Stimulated activated CD4-positive, alpha-beta T cell treated with anti-CD3 and anti-CD28 coated beads, TNF-alpha, amount 100 ng/mL, for 24 hours (primary cell): ENCODE measurements at places on chromosomes 7 and 10.

DNA sequence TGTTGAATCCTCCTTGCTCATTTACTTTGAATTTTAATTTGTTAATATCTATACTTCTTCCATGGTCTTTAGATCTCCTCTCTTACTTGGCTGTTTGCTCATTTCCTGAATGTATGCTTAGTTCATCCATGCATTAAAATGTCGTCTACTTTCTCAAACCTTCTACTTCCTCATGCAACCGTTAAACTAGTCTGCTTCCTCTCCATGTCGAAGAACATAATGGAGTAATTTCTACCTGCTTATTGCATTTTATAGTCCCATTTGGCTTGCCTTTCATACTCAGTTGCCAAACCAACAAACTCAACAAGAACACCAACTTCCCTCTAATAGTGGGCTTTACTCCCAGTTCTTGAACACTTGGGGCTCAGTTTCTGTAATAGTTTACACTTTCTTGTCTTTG is 43.8 kb upstream of the SEMA3D start:
- DNase-seq, result no peak

DNA sequence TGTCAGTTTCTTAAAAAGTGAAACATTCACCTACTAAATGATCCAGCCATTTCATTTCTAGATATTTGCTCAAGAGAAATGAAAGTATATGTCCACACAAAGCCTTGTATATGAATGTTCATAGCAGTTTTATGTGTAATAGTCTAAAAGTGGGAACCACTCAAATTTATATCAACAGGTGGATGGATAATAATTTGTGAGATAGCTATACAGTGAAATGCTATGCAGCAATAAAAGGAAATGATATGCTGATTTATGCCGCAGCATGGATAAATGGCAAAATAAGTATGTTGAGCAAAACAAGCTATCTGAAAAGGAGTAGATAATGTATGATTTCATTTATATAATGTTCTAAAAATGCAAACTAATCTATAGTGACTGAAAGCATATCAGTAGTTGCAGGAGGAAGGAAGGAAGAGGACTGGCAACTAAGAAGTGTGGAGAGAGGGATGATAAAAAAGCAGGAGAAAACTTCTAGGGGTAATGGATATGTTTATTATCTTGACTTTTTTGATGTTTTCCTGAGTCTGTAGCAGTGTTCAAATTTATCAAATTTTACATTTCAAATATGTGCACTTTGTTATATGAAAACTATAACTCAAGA is 80.6 kb downstream of the ABCB5 start:
- no peak for DNase-seq

DNA sequence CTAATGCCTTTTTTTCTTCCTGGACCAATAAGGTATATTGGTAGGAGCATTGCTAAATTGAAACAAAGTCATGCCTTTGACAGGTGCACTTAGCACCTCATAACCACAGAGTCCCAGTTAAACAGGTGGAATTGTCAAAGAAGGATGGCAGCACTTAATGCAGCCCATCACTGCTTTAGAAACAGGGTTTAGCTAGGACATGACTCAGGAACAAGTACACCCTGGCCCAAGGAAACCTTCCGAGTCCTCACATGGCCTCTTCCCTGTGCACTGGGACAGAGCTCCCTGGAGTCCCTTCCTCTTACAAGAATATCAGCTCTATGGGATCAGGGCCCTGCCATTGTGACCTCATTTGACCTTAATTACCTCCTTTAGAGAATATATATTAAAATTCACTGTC is 382.7 kb downstream of the EXOC4 start:
- DNase-seq, result no peak

DNA sequence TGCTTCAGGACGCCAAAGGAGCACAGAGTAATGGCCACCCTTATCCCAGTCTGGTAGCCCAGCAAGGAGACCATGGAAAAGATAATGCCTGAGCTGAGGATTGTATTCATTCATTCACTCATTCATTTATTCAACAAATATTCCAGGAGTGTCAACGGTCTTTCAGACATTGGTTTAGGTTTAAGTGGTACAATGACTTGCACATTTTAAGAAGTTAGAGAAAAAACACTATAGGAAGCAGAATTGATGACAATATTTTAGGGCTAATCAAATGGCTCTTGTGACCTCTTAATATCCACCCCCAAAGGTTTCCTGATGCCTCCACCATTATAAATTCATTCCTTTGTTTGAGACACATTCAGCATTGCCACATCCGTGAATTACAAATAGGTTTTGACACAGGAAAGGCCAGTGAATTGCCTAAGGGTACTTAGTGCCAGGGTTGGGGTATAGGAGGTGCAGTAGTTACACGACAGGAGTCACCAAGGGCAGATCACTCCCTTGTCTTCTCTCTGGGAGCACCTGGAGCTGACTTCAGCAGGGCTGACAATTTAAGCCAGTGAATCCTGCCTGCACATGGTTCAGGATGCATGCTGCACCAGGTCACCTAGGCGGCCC is 269.5 kb downstream of the CREB5 start:
- no peak for DNase-seq

DNA sequence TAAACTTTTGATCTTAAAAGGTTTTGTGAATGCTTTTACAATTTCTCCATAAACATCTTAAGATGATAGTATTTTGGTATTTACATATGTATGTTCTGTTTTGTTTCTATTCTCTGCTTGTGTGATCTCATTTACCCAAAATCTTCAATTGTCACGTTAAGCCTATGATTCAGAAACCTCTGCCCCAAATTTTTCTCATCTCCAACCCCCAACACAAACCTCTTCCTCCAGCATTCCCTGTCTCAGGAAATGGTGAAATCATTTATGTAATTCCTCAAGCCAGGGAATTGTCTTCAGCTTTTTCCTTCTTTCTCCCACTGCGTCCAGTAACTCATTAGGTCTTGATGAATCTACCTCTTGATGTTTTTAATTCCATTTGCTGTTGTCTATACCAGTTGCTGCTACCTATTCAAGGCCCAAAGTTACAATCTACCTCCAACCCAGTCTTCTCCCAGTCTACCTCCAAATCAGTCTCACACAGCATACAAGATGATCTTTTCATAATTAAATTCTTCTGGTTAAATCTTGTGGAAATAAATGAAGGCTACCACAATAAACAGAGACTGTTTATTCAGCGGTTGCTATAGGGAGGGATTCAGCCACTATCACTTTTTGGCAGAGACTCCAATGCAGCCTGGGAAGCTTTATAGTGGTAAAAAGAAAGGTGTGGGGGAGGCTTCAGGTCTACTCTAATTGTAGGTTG is 5.8 kb downstream of the CFAP69 start:
- no peak for DNase-seq

DNA sequence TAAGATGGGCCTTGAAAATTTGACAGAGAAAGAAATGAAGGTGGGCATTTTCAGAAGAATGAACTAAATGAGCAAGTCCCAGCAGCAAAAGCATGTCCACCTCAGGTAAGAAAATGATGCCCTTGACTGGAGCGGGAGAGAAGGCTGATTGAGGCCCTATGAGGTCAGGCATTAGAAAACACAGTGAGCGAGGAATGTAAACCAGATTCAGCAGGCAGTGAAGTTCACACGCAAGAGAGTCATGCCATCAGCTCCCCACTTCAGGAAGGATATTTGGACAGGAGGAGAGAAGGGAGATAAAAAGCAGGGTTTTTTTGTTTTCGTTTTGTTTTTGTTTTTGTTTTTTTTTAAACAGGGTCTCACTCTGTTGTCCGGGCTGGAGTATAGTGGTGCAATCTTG is 166.4 kb downstream of the PPP1R17 start:
- DNase-seq, result no peak

DNA sequence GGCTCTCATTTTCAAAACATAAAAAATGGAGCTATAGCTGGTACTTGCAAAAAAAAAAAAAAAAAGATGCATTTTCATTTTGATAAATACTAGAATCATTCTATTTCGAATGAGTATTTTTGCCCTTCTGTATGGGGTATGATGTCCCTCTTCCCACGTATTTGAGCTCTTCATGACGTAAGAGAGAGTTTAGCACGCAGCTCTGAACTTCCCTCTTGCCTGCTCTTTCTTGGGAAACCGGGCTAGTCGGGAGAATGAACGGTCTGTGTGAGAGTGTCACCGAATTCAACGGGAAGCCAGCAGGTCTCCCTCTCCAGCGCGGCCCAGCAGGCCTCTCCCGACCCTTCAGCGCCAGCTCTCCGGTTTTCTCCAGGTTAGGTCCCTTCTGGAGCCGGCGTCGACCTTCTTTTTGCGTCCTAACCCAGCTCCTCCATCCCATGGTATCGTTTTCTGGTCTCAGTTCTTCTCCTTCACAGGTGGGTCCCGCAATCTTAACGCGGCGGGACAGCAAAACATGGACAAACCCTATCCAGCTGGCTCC is 159.2 kb upstream of the PITRM1 start:
- no peak for DNase-seq

DNA sequence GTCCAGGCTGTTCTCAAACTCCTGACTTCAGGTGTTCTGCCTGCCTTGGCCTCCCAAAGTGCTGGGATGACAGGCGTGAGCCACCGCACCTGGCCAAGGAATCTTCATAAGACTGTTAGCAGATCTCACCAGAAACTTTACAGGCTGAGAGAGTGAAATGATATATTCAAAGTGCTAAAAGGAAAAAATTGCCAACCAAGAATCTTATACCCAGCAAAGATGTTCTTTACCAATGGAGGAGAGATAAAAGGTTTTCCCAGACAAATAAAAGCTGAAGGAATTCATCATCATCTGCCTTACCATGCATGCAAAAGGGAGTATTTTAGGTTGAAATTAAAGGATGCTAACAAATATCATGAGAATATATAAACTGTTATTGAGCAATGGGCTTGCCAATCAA is 23.6 kb downstream of the GIMAP7 start:
- no peak for DNase-seq

DNA sequence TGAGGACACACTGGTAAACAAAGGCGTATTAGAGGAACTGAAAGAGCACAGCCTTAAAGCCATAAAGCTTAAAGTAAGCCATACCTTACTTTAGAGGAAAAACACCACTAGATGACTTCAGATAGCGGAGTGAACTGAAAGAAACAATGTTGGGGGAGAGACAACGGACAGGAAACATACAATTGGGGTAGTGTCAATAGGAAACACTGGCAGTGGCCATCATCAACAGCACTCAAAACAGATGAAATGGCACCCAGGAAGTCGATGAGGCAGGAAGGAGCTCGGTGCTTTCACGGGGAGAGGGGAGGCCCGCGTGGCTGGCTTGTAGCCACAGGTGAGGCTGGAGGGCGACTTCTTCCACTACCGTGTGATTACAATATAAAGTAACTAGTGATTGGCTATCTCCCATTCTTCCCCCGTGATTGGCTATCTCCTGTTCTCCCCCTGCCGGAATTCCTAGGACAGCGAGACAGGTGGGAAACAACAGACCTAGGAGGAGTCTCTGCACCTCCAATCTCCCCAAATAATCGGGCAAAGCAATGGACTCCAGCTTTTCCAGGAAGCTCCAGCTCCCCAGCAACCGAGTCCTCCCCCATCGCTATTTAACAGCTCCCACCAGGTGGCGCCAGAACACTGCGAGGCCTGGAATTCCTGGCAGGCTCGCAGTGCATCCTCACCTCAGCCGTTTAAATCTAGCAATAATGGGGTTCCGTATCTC is 2.4 kb upstream of the TAS2R38 start:
- DNase-seq, result peak; percentile 39

DNA sequence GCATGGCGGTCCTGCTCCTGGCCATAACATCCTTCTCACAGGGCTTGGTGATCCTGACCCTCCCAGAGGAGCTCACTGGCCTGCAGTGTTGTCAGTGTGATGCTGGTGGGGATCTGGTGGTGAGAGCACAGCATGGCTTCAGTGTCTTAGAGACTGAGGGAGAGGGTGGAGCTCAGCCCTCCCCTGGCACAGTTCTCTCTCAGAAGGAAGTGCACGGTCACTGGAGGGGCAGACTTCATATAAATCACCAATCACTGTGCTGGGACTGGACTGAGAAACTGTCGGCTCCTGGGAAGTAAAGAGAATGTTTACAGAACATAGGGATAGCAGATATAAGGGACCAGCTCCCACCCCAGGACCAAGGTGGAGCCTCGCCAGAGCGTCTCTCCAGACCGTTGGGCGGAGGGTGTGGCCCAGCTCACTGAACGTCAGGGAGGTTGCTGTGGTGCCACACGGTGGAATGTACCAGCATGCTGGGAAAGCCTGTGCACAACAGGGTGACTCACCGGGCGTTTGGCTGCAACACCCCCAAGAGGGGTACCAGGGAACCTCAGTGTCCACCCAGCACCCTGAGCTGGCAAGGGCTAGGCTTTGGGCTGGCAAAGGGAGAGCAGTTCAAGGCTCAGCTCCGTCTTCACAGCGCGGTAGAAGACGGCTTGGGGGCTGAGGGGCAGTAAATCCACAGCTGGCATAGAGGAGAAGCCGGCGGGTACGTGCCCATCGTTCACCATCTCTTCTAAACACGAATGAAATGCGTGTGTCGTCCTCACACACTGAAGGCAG is 8.8 kb upstream of the GET4 start:
- DNase-seq, result no peak

DNA sequence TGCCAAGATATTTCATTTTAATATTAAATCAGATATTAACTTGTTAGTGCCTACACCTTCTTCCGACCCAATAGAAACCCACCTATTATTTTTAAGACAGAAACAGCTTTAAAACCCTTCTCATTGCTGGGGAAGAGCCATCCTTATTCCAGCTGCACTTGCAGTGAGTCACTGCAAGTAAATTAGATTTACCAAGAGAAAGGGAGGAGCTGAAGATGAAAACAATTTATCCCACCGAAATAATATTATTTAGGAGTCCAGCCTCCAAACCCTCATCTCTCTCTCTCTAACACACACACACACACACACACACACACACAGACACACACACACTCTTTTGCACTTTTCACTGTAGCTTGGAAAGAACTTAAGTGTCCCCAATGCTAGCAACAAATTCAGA is 26.9 kb downstream of the TWIST1 start:
- DNase-seq, result no peak

- DNase-seq, result no peak
Measured at GRCh38 chr7:84245835-84246234, 51.2 kb upstream of the SEMA3A start.

DNA sequence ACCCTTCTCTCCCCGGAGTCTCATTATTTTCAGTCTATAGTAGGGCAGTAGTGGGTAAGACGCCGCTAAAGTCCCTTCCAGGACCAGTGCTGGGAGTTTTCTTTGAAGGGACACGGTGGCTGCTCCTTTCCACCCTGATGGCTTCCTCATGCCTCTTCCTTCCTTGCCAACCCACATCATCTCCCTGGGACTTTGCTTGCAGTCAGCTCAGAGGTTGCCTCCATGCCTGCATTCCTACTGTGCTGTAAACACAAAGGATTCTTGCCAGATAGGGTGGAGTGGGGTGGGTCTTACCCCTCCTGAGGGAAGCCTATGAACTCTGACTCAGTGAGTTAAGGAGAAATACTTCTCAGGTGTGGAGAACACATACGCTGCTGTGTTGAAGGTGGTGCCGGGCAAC is 59.9 kb upstream of the IGFBP3 start:
- DNase-seq, result no peak

DNA sequence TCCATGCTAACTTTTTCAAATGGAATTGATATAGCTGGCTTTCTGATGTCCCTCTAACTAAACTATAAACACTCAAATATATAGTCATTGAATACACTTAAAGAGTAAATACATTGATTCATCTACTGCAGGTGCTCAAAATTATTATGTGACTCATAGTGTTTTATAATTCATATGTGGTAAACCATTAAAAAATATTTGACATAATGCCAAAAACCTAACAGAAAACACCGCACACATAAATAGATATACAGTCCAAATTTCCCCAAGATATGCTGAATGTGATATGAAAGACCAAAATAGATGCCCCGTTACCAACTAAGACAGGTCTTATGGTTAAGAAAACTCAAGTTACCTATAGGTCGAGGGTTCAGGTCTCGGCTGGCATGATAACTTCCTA is 171.7 kb upstream of the SEMA3E start:
- DNase-seq, result no peak

GRCh38 chr10:67923551-67923950 is 39.1 kb downstream of the SIRT1 start:
- no peak for DNase-seq
